ENCODE measurements at places on chromosomes 3 and 15.

- H3K4me3 ChIP-seq: no peak overlapping the region
- H3K27me3 ChIP-seq: no peaks in the 10 kb centered on the region
- H3K36me3 ChIP-seq: peaks cover 9% of the 10 kb centered on the region
Measured at GRCh38 chr3:111035902-111036301, 35.7 kb upstream of the NECTIN3 start.

- peaks cover 25% of the 10 kb centered on the region for H3K4me1 ChIP-seq
- no peak overlapping the region for H3K4me3 ChIP-seq
- DNase-seq: no peak
- H3K36me3 ChIP-seq: peaks cover 31% of the 10 kb centered on the region
- no peaks in the 10 kb centered on the region for H3K27me3 ChIP-seq
Measured at GRCh38 chr15:101288905-101289513, 6.0 kb downstream of the SNRPA1 start.

DNA sequence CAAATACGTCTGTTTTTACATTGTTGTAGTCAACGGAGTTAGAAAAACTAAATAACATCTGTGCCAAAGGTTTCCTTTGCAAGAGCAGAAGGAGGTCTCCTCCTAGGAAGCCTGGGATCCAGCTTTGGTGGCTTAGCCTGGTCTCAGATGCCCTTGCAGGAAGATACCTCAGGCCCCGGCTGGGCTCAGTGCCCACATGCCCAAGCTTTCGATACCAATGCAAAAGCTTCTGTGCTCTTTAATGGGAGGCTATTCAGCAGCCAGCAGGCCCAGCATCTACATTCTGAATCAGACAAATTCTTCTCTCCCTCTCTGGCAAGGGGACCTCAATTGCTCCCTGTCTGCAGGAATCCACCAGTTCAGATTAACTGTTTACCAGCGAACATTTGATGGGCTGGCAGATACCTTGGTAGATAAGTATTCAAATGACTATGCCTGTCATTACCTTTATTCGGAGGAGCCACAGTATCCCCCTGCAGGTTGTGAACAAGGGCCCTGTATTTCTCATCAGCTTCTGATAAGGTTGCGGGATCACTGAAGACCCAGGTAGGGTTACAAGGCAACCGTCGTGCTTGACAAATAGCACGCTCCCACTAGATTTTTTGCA, 180.1 kb upstream of the KBTBD8 start:
- peaks cover 13% of the 10 kb centered on the region for H3K27me3 ChIP-seq
- H3K4me3 ChIP-seq: no peak overlapping the region
- DNase-seq: no peak
- no peaks in the 10 kb centered on the region for H3K36me3 ChIP-seq
- H3K27ac ChIP-seq: no peak overlapping the region

- H3K36me3 ChIP-seq: no peaks in the 10 kb centered on the region
- no peaks in the 10 kb centered on the region for H3K27me3 ChIP-seq
- no peak for DNase-seq
- H3K4me3 ChIP-seq: no peak overlapping the region
- H3K27ac ChIP-seq: no peak overlapping the region
Measured at GRCh38 chr3:109275702-109276293, 40.5 kb downstream of the DPPA2 start.

DNA sequence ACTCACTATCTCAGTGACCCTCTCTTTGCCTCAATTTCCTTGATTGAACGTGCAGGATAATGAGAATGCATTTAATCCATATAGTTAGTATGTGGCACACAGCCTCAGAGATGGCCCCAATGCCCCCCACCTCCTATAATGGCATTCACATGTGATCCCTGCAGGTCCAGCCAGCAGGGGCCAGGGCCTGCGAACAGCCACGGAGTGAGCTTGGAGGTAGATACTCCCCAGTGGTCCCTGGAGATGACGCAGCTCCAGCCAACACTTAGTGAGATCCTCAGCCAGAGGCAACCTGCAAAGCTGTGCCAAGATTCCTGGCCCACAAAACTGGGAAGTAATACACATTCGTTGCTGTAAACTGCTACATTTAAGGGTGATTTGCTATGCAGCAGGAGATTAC, 184.9 kb upstream of the NSMCE3 start:
- no peak overlapping the region for H3K4me3 ChIP-seq
- no peak for DNase-seq
- peaks cover 3% of the 10 kb centered on the region for H3K27me3 ChIP-seq
- H3K27ac ChIP-seq: no peak overlapping the region
- peaks cover 11% of the 10 kb centered on the region for H3K4me1 ChIP-seq

GRCh38 chr15:82545002-82545401, 4.7 kb upstream of the RPS17 start:
- no peak overlapping the region for H3K4me3 ChIP-seq
- H3K27ac ChIP-seq: no peak overlapping the region
- H3K36me3 ChIP-seq: no peaks in the 10 kb centered on the region

GRCh38 chr15:96341513-96342405, 11.3 kb downstream of the NR2F2 start:
- no peak for DNase-seq
- peaks cover 54% of the 10 kb centered on the region for H3K4me1 ChIP-seq
- H3K36me3 ChIP-seq: peaks cover 72% of the 10 kb centered on the region
- H3K4me3 ChIP-seq: peak overlapping the region; percentile 99
- no peaks in the 10 kb centered on the region for H3K27me3 ChIP-seq

DNA sequence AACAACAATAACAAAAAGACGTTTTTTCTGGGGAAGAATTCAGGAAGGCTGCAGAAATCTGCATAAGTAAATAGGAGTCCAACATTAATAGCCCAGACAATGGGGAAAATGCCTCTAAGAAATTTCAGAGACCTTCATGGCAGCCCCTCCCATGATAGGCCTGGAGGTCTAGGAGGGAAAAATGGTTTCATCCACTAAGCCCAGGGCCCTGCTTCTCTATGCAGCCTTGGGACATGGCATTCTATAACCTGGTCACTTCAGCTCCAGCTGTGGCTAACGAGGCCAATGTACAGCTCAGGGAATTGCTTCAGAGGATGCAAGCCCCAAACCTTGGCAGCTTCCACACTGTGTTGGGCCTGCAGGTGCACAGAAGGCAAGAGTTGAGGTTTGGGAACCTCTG, 125.6 kb upstream of the GMNC start:
- no peaks in the 10 kb centered on the region for H3K36me3 ChIP-seq
- H3K27me3 ChIP-seq: no peaks in the 10 kb centered on the region
- H3K27ac ChIP-seq: no peak overlapping the region
- no peak for DNase-seq
- H3K4me3 ChIP-seq: no peak overlapping the region

DNA sequence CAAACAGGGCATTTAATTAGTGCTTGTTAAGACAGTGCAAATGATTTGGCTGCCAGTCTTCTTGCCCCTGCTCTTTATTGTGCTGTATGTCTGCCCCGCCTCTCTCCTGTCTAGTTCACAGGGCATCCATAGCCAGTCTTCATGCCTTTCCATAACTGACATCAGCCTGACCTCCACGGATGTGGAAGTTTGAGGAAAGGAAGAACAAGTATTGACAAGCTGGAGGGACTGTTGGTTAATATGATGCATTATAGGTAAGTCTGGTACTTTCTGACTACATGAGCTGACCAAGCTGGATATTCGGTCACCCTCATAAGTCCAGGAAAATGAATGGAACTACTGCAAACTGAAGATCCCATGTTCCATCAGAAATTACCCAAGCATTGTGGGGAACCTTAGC, 325.9 kb downstream of the TIGIT start:
- no peak for DNase-seq
- H3K27me3 ChIP-seq: no peaks in the 10 kb centered on the region
- no peak overlapping the region for H3K4me3 ChIP-seq
- no peak overlapping the region for H3K27ac ChIP-seq

DNA sequence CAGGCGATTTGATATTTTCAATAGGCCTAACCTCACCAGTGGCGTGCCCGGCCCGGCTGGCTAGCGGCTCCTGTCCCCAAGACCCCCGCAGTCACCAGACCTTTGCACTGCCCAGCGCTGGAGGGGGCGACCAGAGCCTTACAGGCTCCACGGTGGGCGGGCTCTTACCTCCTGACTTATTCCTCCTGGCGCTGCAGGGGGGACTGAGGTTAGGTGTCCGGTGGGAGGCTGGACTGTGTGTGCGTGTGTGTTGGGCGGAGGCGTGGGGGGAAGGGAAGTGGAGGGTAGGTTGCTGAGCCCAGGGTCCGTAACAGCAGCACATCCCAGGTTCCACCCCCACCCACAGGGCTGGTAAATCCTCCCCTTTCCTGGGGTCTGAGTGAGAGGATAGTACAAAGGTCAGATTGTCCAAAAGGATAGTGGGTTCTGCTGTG, 27.5 kb upstream of the THRB start:
- no peaks in the 10 kb centered on the region for H3K27me3 ChIP-seq
- peaks cover 16% of the 10 kb centered on the region for H3K4me1 ChIP-seq
- no peaks in the 10 kb centered on the region for H3K36me3 ChIP-seq

DNA sequence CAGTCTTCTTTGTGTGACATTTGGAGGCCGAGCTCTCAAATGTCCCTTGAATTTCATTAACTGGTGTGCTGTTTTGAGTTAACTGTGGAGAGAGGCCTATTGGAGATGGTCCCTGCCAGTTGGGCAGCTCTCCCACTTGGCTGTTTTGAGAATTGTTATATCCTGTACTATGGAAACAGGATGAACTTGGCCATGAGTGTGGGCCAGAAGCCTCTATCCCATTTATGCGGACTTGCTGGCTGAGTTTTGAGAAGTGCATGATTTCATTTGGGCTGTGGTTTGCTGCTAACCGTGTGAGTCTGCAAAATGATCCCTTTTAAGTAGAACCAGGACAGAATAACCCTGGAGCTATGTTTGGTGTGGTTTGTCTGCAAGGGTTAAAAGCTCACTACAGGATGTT, 366.0 kb downstream of the PTPRG start:
- no peak overlapping the region for H3K4me3 ChIP-seq
- DNase-seq: no peak
- H3K36me3 ChIP-seq: peaks cover 2% of the 10 kb centered on the region
- H3K4me1 ChIP-seq: peaks cover 26% of the 10 kb centered on the region
- H3K27ac ChIP-seq: peak overlapping the region; percentile 66

DNA sequence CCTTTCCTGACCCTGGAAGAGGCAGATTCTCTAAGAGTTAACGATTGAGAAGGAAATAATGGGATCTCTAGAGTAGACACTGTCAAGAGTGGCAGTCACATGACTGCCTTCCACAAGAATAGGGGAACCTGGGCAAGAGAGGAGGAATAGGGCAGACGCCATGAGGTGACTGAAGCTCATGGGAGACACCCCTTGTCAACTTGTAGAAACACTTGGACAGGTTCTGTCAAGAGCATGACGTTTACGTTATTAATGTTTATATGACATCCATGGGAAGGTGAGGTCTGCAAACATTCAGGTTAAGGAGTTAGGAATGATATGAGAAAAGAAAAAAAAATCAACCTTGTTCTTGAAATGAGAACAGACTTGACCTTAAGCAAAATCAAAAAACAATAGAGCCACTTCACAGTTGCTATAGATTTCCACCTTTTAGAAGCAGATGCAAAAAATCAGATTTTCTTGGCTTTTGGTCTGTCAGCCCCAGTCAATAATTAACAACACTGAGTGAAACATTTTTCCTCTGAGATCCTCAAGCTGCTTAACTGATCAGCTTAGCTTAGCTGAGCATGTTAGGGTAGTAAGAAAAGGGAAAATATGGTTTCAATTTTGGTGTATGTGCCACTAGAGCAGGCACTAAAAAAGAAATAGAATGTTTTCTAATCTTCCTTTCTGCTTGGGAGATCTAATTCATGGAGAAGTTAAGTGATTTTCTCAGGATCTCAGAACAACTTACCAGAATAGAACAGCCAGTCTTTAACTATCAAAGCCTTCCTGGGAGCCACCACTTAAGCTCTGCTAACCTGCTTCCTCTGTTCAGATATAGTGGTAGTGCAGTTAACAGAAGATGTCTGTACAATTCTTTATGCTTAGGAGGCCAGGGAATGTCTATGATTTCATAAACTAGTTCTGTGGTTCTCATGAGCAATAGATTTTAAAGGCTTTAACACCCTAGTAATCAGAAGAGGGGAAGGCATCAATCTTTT, 116.9 kb downstream of the B3GALNT1 start:
- no peaks in the 10 kb centered on the region for H3K27me3 ChIP-seq
- H3K36me3 ChIP-seq: no peaks in the 10 kb centered on the region
- no peak overlapping the region for H3K4me3 ChIP-seq

DNA sequence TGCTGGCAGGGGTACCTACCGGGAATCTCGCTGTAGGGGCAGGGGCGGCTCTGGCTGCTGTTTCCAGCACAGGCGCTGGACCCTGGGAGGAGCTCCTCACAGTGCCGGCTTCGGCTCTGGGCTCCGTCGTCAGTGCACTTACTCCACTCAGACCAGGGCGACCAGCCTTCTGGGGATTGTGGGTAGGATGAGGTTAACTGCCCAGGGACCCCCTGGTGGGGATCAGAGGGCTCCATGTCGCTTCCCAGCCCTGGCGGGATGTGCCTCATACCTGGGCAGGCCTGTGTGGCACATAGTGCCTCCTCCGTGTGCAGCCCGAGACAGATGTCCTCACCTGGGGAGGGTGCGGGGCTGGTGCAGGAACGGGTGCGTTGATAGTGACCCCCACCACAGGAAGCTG, 115.7 kb downstream of the SEMA5B start:
- no peak overlapping the region for H3K27ac ChIP-seq
- H3K27me3 ChIP-seq: peaks cover 16% of the 10 kb centered on the region
- H3K4me1 ChIP-seq: no peaks in the 10 kb centered on the region
- no peaks in the 10 kb centered on the region for H3K36me3 ChIP-seq
- no peak overlapping the region for H3K4me3 ChIP-seq
- no peak for DNase-seq

DNA sequence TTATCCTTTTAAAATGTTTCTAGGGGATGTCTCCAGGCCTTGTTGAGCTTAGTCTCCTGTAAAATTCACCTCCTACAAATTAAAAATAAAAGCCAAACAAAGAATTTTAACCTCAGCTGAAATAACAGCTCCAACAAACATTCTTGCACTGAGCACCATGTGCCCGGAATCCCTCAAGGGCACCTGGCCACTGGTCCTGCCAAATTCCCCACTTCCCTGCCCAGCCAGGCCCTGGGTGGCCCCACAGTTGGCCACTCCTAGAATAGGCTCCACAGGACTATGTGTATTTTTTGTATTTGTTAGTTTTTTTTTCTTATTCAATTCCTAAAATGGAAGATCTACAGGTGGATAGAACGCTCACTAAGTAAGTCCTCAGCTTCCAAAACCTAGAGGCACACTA, 33.1 kb upstream of the PLA2G4E start:
- no peak overlapping the region for H3K4me3 ChIP-seq
- no peaks in the 10 kb centered on the region for H3K36me3 ChIP-seq
- H3K27me3 ChIP-seq: peaks cover 55% of the 10 kb centered on the region
- peaks cover 19% of the 10 kb centered on the region for H3K4me1 ChIP-seq
- DNase-seq: peak; percentile 56
- H3K27ac ChIP-seq: peak overlapping the region; percentile 24

- no peaks in the 10 kb centered on the region for H3K4me1 ChIP-seq
- no peaks in the 10 kb centered on the region for H3K36me3 ChIP-seq
- no peak overlapping the region for H3K4me3 ChIP-seq
Measured at GRCh38 chr3:170914690-170915089, 6.3 kb upstream of the EIF5A2 start.

DNA sequence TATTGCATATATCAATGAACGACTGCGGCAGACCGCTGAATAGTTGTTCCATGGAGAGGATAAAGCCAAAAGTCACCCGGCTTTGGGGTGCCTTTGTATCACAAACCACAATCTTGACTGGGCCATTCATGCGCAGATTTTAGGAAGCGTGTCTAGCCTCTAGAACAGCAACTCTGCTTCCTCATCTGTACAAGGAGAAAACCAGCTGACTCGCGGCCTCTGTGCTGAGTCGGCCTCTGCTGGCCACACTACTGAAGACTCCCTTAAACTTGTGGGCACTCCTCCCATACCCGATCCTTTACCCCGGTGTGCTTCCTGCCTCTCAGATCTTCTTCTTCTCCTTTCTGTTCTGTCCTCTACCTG, 872 bp downstream of the DLEC1 start:
- H3K4me1 ChIP-seq: peaks cover 15% of the 10 kb centered on the region
- no peak overlapping the region for H3K27ac ChIP-seq
- DNase-seq: no peak
- no peaks in the 10 kb centered on the region for H3K36me3 ChIP-seq
- H3K27me3 ChIP-seq: peaks cover 16% of the 10 kb centered on the region
